ENCODE measurements at places on chromosomes 1 and 21. TPM values are rescaled to one million over a fixed set of nuclear protein-coding genes. Genes with fewer than 3 reads are reported as not detected.

Gene TIAM1
- total RNA-seq, result 10.4 TPM

Gene ATAD3C
- total RNA-seq, result not detected

Gene ZZZ3
- total RNA-seq, result 70.2 TPM

Gene LCE3B
- not detected for total RNA-seq

Gene OLFML3
- total RNA-seq, result 7.5 TPM

Gene NFIA
- total RNA-seq, result 4.2 TPM

Gene AGO1
- 8.2 TPM for total RNA-seq

Gene TPTE
- not detected for total RNA-seq

Gene PLEKHM2
- 49.7 TPM for total RNA-seq

Gene TENT5C
- total RNA-seq, result 2.0 TPM

Gene ZNF326
- total RNA-seq, result 4.8 TPM

Gene KRTAP7-1
- total RNA-seq, result not detected

Gene AMIGO1
- total RNA-seq, result 0.58 TPM

Gene TMEM269
- total RNA-seq, result not detected

Gene TCHHL1
- not detected for total RNA-seq

Gene AMY2A
- not detected for total RNA-seq

Gene TMPRSS15
- total RNA-seq, result not detected

Gene DENND2C
- total RNA-seq, result 3.7 TPM

Gene PLPPR4
- total RNA-seq, result 5.2 TPM

Gene ADAMTS5
- 3.8 TPM for total RNA-seq
